H9 (cell line): ENCODE measurements at places on chromosomes 1 and 21.

- DNase-seq: no peak
These were observed 34.1 kb downstream of the RAP1A start for GRCh38 chr1:111653709-111654108.

- DNase-seq: no peak
These were observed 19.3 kb downstream of the IARS2 start for GRCh38 chr1:220113136-220113695.

GRCh38 chr1:22418933-22419382, 32.7 kb upstream of the ZBTB40 start:
- DNase-seq: no peak

DNA sequence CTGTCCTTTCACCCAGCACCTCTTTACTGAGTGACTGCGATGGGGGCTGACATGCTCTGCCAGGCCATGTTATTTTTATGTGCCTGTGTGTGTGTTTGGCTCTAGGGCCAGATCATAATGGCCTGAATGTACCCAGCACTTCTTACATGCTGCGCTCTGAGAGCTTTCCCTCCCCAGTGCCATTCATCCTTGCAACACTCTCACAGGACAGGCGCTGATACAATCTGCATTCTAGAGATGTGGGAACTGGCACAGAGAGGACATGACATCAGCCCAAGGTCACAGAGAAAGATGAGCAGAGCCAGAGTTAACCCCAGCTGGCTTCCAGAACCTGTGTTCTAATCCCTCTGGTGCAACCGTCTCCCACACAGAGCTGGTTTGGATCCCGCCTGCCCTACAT, 54.5 kb downstream of the ARHGEF10L start:
- no peak for DNase-seq

- DNase-seq: peak; percentile 70
These were observed 12.0 kb upstream of the ETV3L start for GRCh38 chr1:157111396-157112165.
